ENCODE measurements at places on chromosomes 3 and 15.

GRCh38 chr3:191170097-191170496, 28.9 kb upstream of the OSTN start:
- DNase-seq, result no peak

- DNase-seq, result no peak
These were observed 225.4 kb upstream of the UBE2E2 start for GRCh38 chr3:22977650-22978289.

- DNase-seq, result no peak
These were observed 52.8 kb upstream of the DGKG start for GRCh38 chr3:186414735-186415419.

DNA sequence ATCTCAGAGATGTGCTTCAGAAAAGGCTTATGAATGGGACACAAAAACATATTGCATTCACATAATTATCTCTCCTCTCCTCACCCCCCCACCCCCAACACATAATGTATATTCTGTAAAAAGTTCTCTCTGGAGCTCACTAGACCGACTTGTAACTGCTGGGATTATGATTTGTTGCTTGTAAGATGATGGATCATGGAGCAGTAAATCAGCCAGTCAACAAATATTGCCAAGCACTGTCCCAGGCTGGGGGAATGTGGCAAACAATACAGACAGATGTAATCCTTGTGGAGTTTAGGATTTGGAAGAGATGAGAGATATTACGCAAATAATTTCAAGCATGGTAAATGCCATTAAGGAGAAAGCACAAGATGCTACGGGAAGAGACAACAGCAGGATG, 114.8 kb downstream of the PEX5L start:
- DNase-seq, result no peak

DNA sequence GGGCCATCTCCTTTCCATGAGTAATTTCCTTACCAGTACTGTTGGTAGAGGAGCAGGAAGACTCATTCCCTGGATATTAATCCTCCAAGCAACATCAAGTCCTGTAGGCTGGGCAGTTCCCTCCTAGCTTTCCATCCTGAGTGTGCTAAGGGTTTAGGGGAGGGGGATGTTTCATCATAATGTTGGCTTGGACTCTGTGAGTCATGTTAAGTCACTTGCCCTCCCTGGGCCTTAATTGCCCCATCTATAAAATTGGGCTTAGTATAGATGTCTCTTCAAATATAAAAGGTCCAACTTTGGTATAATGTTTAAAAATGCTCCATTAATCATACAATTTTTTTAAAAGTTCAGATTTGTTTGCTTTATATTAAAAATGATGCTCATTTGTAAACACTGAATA, 52.7 kb downstream of the TLE3 start:
- DNase-seq, result no peak

DNA sequence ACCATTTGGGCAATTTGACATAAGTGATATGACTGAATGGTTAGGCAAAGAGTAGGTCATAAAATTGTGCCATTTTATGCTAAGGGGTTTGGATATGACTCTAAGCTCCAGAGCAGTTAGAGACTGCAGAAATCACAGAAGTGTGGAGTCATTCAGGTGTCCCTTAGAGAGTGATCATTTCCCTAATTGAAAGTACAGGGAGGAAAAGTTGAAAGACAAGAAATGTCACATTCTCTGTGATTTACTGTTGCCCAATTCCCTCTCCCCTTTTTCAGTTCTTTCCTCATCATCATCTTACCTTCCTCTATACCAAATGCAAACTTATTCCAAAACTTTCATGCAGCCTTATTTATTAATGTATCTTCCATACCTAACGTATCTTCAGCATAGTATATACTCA, 2.7 kb upstream of the GOLGB1 start:
- DNase-seq, result no peak

GRCh38 chr3:185152410-185153170, at the start of gene C3orf70:
Gene C3orf70, minus strand, starts transcription at chr3:185153060. Its CDS starts 237 bp downstream, at chr3:185152823.
- no peak for DNase-seq

GRCh38 chr3:153273767-153274435, 111.9 kb downstream of the RAP2B start:
- DNase-seq, result no peak

- DNase-seq, result no peak
These were observed 616.4 kb upstream of the CBLB start for GRCh38 chr3:106485217-106485616.

- DNase-seq, result no peak
These were observed 14.2 kb upstream of the CLEC3B start for GRCh38 chr3:45011756-45012508.

DNA sequence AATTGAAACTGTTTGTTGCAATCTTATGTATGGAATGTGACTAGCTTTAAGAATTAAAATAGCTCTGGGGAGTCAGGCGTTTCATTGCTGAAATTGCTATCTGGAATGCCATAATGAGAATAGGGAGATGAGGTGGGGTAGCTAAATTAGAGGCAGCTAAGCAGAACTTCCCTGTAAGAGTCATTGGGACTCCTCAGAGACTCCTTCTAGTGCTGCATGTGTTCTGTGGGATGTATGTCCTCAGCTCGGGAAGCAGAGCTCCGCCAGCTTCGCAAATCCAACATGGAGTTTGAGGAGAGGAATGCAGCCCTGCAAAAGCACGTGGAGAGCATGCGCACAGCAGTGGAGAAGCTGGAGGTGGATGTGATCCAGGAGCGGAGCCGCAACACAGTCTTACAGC, 57.4 kb downstream of the HMG20A start:
- DNase-seq, result no peak

DNA sequence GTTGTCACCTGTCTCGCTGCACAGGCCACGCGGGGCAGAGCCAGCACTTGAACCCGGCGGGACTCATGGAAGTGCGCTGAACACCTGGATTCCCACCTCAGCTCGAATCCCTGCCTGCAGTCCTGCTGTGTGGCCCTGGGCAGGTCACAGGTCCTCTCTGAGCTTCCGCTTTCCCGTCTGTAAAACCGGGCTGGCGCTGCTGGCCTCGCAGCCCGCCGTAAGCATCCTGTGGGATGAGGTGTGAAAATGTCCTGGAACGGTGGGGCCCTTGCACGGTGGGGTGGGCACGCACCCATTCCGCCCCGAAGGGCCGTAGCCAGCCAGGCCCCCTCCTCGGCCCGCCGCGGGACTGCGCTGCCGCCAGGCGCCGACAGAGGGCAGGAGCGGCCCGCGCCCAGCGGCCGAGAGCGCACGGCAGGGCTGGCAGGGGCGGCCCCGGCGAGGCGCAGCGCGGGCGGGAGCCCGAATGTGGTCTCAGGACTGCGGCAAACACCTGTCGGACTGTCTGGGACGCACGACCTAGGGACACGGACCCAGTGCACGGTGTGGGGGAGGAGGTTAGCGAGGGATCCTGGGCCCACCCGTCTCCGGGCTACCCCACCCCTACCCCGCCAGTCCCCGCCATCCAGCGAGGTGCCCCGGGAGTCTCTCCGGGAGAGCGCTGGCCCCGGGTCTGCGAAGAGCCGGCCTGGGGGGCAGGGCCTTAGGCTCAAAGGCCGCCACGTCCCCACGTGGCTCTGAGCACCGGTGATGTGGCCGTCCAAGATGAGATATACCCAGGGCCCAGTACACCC, 40.4 kb downstream of the DNAJB8 start:
- DNase-seq, result peak; percentile 25

DNA sequence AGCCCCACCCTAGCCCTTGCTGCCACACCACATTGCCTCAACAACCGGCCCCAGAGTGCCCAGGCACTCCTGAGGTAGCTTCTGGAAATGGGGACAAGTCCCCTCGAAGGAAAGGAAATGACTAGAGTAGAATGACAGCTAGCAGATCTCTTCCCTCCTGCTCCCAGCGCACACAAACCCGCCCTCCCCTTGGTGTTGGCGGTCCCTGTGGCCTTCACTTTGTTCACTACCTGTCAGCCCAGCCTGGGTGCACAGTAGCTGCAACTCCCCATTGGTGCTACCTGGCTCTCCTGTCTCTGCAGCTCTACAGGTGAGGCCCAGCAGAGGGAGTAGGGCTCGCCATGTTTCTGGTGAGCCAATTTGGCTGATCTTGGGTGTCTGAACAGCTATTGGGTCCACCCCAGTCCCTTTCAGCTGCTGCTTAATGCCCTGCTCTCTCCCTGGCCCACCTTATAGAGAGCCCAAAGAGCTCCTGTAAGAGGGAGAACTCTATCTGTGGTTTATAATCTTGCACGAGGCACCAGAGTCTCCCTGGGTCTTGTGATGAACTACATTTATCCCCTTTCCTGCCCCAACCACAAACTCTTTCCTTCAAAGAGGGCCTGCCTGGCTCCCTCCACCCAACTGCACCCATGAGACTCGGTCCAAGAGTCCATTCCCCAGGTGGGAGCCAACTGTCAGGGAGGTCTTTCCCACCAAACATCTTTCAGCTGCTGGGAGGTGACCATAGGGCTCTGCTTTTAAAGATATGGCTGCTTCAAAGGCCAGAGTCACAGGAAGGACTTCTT, 39.1 kb downstream of the MESD start:
- no peak for DNase-seq

- no peak for DNase-seq
These were observed 653.6 kb downstream of the NSUN3 start for GRCh38 chr3:94716326-94717018.

DNA sequence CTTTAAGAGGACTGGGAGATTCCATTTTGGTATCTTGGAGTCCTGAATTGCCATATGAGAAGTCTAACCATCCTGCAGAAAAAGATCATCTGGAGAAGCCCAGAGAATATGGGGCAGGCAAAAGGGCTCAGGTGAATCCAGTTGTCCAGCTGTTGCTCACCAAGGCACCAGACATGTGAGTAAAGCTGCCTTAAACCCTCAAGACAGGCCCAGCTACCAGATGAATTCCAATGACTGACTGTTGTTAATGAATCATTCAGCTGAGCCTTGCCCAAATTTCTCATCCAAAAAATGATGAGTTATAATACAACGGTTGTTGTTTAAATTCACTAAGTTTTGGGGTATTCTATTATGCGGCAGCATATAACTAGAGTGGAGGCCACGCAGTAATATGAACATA, 22.0 kb upstream of the NANOGP8 start:
- DNase-seq, result no peak

DNA sequence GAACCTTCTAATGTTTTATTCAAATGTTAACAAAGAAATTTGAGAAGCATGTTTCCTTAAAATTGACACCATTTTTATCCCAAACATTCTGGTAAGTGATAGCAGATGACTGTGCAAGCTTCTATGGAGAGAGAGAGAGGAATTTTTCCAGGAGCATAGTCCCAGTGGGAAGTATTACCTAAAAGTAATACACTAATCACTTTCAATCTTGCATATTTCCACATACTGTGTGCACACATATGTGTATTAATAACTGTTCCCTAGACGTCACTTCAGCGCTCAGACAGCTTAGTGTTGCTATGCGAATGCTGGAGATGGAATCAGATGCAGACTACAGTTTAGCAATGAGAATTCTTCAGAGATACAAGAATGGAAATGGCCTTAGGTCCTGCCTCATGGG, 424.3 kb upstream of the TPRG1 start:
- no peak for DNase-seq

DNA sequence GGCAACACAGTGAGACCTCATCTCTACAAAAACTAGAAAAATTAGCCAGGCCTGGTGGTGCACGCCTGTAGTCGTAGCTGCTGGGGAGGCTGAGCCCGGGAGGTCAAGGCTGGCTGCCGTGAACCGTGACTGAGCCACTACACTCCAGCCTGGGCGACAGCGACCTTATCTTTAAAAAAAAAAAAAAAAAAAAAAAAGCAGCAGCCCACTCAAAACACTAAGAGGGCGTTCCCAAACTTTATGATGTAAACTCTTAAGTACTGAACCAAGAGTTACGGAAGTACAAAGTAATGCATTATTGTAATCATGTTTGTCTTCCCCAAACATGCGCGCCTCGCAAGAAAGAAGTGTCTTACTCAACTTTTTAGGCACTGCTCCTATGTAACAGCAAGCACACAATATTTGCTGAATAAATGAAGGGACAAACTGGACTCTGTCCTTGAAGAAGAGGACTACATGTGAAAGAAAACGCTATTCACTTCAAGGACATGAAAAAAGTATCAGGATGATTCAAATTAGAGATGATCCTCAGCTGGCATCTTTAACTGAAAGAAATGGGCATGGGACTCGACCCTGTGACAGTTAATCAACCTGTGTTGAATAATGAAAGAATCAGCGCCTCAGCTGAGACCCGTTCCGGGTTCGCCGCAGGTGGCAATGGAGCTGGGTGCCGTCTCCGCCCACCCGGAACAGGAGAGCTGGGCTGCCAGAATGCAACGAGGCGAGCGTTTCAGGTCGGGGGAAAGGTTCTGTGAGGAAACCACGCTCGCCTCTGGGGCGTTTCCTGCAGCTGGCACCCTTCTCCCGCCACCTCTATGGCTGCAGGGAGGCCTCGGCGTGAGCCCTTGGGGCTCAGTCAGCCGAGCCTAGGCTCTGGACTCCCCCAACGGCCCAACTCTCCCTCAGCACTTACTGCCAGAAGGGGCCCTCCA, 718 bp downstream of the SPG11 start:
- peak; percentile 77 for DNase-seq

GRCh38 chr3:16079519-16079918, 95.0 kb upstream of the GALNT15 start:
- DNase-seq, result no peak

DNA sequence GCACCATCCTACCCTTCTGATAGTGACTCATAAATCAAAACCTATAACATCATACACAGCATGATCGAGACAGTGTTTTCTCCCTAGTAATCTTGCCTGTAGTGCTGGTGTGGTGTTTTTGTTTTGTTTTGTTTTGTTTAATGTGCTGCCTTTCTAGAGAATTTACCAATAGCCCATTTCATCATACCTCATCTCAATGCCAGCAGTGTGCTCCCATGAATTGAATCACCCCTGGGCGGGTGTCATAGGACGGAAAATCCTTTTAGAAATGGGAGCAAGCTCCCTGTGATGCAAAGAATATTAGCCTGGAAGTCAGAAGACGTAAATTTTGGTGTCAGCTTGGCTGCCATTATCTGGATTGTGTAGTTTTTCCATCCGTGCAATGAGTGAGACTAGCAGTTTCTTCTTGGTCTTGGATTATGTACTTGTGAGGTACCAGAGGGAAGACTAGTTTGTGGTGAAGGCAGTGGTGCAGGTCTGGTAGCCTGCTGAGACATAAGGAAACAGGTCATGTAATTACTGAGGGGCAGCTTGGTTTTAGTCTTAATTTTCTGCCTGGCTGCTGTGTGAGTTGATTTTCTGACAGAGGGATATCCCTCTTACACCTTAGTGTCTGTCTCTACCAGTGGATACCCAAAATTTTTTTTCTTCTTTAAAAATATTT, 29.9 kb downstream of the IGSF10 start:
- no peak for DNase-seq

DNA sequence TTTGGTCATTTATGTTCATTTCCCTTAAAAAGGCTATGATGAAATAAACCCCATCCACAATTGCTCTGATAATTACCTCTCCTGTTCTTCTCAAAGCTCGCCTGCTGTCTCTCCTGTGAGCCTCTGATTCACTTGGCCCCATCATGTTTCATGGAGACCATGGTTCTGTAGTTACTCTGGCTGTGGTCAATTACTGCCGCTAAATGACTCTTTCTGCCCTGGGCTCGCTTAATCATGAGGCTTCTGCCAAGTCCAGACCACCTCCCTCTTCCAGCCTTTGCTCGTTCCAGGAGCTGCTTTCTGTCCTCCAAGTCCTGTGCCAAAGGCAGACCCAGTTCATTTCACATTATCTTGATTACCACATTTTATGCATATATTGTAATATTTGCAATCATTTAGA, 91.9 kb downstream of the THSD4 start:
- DNase-seq, result no peak

- DNase-seq, result no peak
These were observed 3.2 kb downstream of the ADIPOQ start for GRCh38 chr3:186845756-186846155.

- DNase-seq, result no peak
These were observed 18.1 kb downstream of the RNF111 start for GRCh38 chr15:59005579-59005978.

GRCh38 chr3:68206524-68207117, 552.2 kb upstream of the SUCLG2 start:
- no peak for DNase-seq

- no peak for DNase-seq
These were observed 597.2 kb upstream of the NECTIN3 start for GRCh38 chr3:110474397-110474796.

Data from activated CD4-positive, CD25-positive, alpha-beta regulatory T cell (primary cell).